Lung microvascular endothelial cell (primary cell): ENCODE measurements at places on chromosomes 2 and 18. TPM values are rescaled to one million over a fixed set of nuclear protein-coding genes. Genes with fewer than 3 reads are reported as not detected.

DNA sequence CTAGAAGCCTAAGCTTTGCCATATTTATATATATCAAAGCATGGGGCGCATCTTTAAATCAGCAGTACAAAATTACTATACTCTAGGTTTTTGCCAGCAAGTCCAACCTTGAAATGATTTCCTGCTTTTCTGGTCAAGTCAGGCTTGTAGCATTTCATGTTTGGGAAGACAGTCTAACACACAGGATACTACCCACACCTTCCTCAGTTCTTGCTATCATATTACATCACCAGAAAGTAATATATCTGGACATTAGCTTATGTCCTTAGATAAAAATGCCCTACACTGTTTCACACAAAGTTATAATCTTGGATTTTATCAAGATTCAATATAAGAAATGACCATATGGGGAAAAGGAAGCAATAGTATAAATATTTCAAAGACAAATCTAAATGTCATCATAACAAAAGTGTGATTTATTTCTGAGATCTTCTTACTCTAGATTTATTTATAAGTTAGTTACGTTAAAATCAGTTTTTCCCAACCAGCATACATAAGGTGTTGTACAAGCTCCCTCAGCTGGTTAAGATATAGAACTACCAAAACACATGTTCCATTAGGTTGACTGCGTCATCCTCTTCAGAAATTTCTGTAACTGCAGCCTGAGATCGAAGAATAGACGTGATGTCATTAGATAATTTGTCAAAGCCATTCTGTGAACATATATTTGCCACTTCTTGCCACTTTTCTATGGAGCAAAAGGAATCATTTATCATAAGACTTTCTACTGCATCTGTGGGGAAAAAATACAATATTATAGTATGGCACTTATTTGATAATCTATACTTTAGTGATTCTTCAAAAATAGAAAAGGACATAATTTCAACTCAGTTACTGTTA lies 56.6 kb downstream of the CLHC1 start:
- DNase-seq: peak; percentile 80

DNA sequence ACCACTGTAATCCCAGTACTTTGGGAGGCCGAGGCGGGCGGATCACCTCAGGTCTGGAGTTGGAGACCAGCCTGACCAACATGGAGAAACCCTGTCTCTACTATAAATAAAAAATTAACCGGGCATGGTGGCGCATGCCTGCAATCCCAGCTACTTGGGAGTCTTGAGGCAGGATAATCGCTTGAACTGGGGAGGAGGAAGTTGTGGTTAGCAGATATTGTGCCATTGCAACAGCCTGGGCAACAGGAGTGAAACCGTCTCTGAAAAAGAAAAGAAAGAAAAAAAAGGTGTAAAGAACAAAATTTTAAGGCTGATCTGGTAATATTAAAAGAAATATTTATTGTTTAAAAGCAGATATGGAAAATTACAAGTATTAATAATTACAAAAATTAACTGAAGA lies 29.7 kb downstream of the ZNF804A start:
- no peak for DNase-seq

GRCh38 chr2:67057901-67058703 lies 339.0 kb upstream of the ETAA1 start:
- no peak for DNase-seq

DNA sequence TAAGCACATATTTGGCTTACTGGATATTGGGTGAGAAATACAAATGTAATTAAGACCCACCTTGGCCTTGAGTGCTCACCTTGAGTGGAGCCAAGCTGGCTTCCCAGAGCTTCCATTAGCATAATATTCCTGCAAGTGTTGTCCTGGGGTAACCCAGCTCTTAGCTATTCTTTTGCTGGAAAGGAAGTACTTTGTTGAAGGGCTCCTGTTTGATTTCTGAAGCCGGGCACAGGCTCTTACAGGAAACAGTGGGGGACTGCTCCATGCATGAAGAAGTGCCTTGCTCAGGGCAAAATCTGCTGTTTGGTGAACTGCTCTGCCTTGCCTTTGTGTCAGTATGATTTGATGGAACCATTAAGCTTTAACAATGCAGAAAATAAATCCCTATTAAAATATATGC lies 325.4 kb downstream of the SMAD2 start:
- DNase-seq: no peak

DNA sequence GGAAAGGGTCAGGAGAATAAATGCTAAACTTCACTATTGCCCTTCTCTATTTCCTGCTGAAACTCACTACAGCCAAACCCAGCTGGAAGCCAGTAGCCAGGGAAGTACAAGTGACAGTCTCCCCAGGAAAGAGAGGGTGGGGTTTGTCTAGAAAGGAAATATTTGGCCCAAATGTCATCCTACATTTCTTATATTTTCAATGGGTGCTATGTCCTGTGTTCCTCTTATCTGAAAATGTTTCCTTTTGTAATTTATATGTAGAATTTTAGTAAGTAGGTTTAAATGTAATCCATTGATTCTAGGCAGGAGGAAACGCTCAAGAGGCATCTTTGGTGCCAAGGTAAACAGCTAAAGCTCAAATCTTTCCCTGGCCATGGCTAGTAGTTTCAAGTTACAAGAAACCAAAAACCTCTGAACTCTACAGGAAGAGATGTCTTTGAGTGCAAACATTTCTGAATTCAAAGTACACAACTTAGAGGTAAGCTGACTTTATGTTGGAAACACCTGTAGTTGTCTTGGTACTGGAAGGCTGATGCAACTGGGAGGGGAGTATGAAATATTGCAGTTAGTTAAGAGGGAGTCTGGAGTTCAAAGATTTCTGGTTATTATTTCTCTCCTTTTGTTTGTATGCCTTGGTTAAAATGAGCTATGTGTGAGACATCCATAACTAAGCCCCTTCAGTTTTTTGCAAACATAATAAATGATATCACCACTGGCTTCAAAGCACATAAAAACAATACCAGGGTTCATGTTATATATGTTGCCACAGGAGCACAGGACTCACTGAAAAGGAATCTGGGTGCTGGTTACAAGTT lies 356.1 kb upstream of the ZC3H15 start:
- DNase-seq: no peak

DNA sequence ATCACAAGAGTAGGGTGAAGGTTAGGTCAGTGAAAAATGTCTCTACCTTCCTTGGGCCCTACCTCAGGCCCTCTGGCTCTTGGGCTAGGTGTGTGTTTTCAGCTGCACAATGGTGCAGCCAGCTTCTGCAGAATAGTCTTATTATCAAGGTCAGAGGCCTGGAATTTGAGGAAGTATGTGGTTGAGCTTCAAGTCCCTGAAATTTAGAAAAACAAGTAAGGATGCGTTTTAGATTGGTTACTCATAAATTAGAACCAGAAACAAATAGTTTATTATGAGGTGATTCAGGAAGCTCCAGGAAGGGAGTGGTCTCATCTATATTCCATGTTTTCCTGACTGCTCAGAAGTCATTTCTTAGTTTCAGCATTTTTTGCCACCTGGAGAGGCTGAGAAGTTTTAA lies 204.2 kb upstream of the CELF4 start:
- DNase-seq: no peak

DNA sequence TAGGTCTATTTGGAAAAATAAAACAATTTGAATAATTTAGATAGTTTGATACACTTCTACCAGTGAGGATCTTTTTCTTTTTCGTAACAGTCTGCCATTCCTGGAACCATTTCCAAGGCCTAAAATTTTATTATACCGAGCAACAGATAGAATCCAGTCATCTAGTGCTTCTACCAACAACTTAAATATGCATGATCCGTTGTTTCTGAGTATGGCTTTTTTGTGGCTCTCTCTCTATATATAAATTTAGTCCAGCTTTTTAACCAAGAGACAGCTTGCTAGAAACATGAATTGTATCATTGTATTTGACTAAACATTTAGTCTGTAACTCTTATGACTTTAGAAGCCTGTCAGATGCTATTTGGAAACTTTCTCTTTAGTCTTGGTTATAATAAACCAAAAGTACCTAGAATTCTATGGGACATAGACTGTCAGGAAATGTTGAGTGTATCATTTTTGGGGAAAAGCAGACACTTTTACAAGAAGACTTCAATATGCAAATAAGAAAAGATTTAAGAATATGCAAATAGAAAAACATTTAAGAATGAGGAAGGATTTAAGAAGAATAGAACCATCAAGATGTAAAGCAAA lies 161.4 kb downstream of the ZEB2 start:
- no peak for DNase-seq

- no peak for DNase-seq
These were observed 26.1 kb upstream of the ALKAL2 start for GRCh38 chr2:313991-314390.

- DNase-seq: no peak
These were observed 484.8 kb upstream of the ID2 start for GRCh38 chr2:8197101-8197500.

DNA sequence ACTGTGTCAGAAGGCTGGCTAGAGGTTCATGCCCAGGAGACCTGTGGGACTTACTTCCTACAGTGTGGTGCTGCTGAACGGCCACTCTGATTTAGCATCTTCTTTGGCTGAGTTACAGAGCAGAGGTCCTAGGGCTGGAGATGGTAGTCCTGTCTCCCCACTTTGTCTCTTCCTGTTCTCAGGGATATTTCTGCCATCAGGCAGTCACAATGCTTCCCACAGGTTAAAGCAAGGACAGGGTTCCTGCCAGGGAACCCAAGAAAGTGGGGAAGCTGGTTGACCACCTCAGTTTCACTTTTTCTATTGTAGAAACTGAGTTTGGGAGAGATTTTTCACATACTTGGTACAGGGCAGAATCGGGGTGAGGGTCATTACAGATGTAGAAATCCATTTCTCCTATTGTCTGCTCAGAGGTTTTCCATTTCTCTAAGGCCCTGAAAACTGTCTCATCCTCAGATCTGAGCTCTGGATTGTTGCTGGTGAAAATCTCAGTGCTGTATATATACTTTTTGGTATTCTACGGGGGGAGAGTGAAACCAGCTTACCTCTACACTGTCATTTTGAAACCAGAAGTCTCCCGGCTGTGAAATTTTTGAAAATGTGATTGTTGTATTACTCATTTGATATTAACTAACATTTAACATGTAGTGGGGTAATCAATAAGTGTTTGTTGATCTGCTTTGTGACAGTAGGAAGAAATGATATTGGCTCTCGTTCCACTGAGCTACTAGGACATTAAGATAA lies 37.0 kb upstream of the MEP1B start:
- DNase-seq: no peak

DNA sequence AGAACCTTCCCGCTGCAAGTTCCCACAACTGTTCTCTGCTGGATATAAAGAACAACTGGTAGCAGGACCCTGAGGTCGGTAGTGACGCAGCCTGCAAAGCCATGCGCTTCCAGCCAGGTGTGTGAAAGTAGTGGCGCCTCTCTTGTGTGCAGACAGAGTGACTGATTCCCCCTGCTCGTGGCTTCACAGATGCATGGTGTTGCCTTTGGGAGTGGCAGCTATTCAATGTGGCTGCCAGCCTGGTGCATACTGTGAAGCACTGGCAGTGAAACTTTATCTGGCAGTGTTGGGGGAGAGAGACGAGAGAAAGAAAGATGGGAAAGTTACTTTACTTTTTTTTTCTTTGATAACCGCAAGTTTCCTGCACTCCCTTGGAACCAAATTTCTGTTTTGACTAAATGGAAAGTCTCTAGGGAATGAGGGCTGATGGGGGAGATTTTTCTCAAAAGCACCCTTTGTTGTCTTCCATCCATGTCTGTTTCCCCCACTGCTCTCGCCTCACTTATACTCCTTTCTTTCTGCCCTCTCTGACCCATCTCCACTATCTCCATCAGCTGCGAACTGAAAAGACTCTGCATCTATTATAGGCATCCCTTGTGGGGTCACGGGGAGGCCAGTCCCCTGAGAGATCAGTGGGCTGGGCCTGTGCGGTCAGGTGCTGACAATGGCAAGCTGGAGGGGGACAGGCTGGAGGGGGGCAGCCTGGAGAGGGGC lies 90.0 kb upstream of the TNP1 start:
- no peak for DNase-seq

- peak; percentile 65 for DNase-seq
These were observed 505.5 kb upstream of the FAM98A start for GRCh38 chr2:34104601-34105000.

DNA sequence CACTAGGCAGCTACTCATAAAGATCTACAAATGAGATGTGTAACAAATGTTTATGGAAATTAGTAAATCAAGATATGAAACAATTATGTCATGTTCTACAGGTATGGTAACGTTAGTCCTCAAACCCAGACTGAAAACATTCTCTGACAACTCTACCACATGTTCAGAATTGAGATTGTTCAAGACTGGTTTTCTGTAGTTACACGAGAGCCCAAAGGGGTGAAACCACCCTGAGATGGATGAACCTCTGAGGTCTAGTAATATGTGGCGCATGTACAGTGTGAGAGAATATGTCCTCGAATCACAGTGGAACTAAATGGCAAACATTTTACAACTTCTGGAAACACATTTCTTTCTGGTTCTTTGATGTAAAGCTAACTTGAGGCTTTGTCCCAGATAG lies 614.3 kb downstream of the ZEB2 start:
- no peak for DNase-seq

The LHCGR gene
- total RNA-seq: not detected in 2 replicates

The MAP3K19 gene
- total RNA-seq: not detected in 2 replicates

The MXD1 gene
- total RNA-seq: 2.4 and 4.8 TPM in 2 replicates

The CRYBA2 gene
- not detected in 2 replicates for total RNA-seq

The SERPINB2 gene
- 0.20 and 0.22 TPM in 2 replicates for total RNA-seq

The EHBP1 gene
- 11.3 and 17.9 TPM in 2 replicates for total RNA-seq

The PPIL3 gene
- total RNA-seq: 19.2 and 21.0 TPM in 2 replicates
